ENCODE measurements at places on chromosomes 11 and 22. TPM values are rescaled to one million over a fixed set of nuclear protein-coding genes. Genes with fewer than 3 reads are reported as not detected.
A peak's percentile ranks its signal among the peaks of the same experiment; 100 is the strongest.

DNA sequence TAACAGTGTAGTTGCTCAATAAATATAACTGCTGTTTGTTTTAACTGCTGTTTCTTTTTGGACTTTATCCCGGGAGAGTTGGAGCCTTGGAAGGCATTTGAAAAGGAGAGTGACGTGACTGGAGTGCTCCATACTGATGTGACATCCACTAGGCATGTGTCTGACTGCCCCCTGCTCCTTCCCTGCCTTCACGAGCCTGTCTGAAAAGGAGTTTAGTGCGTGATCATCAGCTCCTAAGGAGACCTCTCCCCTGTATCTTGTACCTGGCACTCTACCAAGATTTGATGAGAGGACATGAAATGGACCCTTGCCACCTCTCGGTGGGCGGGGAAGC, 22.9 kb downstream of the ZBTB16 start:
- peaks cover 51% of the 10 kb centered on the region for H3K36me3 ChIP-seq
- no peaks in the 10 kb centered on the region for H3K27me3 ChIP-seq
- peaks cover 100% of the 10 kb centered on the region for H3K4me1 ChIP-seq
- no peak for DNase-seq
- H3K4me3 ChIP-seq, result no peak overlapping the region
- H3K27ac ChIP-seq, result peak overlapping the region; percentile 44

- no peaks in the 10 kb centered on the region for H3K36me3 ChIP-seq
- no peak for DNase-seq
- no peaks in the 10 kb centered on the region for H3K4me1 ChIP-seq
- no peak overlapping the region for H3K27ac ChIP-seq
- H3K4me3 ChIP-seq, result no peak overlapping the region
These were observed 727.3 kb downstream of the LRRC4C start for GRCh38 chr11:40732132-40732531.

DNA sequence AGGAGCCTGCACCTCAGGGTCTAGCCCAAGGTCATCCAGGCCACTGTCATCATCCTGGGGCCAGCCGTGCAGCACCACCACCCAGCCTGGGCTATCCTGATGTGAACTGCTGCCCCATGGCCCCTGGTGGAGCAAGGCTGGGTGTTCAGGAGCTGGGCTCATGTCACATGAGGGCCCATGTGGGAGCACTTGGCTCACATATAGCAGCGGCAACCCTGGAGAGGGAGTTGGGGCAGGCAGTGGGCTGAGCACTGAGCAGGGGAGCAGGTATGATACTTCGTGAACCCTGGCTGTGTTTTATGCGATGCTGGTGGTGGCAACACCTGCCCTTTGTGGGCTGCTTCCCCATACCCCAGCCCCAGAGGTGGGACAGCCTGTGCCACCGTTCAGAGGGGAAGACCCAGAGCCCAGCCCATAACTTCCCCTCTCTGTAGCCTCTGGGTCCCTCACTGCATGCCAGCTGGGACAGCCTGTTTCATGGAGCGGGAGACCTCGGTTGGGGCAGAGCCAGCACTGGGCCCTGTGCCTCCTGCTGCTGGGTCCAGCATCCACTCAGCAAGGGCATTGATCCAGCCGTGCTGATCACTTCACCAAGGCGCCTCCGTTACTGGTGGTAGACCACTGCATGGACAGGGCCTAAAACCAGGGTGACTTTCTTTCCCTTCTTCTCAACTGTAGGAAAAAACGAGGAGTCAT, 62.5 kb upstream of the SUSD2 start:
- H3K4me3 ChIP-seq, result no peak overlapping the region
- no peaks in the 10 kb centered on the region for H3K27me3 ChIP-seq
- H3K4me1 ChIP-seq, result peaks cover 7% of the 10 kb centered on the region
- H3K27ac ChIP-seq, result no peak overlapping the region
- no peak for DNase-seq

DNA sequence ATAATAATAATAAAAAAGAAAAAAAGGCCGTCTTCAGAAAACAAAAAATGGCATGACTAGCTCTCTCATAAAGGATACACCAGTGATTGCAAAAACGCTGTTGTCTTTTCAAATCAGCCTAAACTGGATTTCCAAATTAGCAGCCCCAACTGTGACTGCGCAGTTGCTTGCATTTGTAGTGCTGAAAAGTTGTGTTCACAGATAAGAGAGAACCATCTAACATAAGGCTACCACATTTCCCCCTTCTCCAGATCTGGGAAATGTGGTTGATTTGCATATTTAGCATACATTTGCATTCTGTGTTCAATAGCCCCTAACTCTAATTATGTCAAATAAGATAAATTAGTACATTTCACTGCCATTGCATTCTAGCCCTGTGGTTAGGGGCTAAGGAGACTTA, 650.7 kb downstream of the OPCML start:
- H3K4me3 ChIP-seq, result no peak overlapping the region
- H3K27me3 ChIP-seq, result no peaks in the 10 kb centered on the region
- H3K4me1 ChIP-seq, result no peaks in the 10 kb centered on the region
- no peak for DNase-seq
- H3K27ac ChIP-seq, result no peak overlapping the region

DNA sequence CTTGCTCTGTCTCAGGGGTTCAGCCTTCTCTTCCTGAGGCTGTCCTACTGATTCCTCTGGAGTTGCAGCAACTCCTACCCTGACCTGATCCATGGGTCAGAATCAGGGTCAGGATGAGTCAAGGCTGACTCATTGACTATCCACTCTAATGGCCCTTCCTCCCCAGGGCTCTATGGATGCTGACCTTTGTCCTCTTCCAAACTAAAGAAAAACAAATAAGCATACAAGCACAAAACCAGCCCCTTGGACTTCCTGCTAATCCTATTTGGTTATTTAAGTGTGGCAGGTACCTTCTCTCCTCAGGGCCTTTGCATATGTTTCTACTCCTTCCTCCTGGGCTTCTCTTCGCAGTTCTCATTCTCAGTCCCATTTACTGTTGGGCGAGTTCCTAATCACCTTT, 204.5 kb upstream of the NAV2 start:
- no peak overlapping the region for H3K4me3 ChIP-seq
- H3K27ac ChIP-seq, result no peak overlapping the region
- no peak for DNase-seq
- H3K27me3 ChIP-seq, result no peaks in the 10 kb centered on the region
- no peaks in the 10 kb centered on the region for H3K36me3 ChIP-seq

- H3K36me3 ChIP-seq, result no peaks in the 10 kb centered on the region
- H3K27me3 ChIP-seq, result no peaks in the 10 kb centered on the region
- H3K4me3 ChIP-seq, result no peak overlapping the region
- no peak for DNase-seq
- H3K4me1 ChIP-seq, result peaks cover 14% of the 10 kb centered on the region
- H3K27ac ChIP-seq, result no peak overlapping the region
These were observed 73.2 kb upstream of the TIMP3 start for GRCh38 chr22:32728291-32728690.

DNA sequence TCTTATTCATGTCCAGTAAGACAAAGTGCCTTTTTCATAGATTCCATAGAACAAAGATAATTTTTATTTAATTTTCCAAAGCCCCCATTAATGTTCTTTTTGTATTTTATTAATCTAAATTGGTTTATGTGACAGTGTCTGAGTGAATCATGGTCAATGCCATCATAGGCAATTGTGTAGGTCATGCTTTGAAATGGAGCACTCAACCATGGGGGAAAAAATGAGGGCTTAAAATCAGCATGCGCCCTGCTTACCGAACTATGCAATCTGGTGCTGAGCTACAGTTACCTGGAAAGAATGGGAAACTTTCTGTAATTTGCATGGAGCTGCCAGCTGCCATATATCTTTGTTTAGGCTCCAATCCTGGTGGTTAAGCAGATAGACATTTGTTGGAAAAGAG, 28.4 kb upstream of the RAB38 start:
- H3K36me3 ChIP-seq, result no peaks in the 10 kb centered on the region
- no peak overlapping the region for H3K27ac ChIP-seq
- no peak overlapping the region for H3K4me3 ChIP-seq
- no peak for DNase-seq
- H3K27me3 ChIP-seq, result no peaks in the 10 kb centered on the region

Gene SERPIND1
- 0.58 TPM for total RNA-seq

All from upper lobe of right lung (tissue), 1 donor.